Cardiac septum (tissue), 1 donor: ENCODE measurements at places on chromosomes 4 and X.
A peak's percentile ranks its signal among the peaks of the same experiment; 100 is the strongest.

- no peak for DNase-seq
Measured at GRCh38 chrX:46433892-46434291, 111.3 kb downstream of the ZNF674 start.

DNA sequence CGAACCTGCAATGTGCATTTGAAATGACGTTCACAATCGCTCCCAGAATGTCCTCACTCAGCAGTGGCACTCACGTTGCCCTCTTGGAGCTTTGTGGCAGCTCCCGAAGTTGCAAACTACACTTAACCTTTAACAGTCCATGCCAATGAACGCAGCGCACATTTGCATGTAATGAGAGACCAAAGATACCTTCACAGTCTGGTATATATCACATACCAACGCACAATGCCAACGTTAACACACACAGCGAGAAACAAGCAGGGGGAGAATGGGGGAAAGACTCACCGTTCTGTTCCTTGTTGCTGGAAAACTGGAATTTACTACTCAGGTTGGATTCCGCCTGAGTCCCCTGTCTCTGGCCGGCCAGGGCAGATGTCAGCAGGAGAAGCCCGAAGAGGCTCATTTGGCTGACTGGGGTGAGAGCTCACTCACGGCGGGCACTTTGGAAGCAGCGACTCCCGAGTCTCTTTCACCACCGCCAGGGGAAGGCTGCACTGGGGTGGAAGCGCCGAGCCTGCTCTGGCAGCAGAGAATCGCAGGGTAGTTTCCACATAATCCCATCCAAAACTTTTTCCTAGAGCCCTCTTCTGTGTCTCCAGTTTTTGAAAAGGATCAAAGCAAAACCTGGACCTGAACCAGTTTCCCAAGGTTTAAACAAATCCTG, 966 bp downstream of the PDGFC start:
- DNase-seq = peak; percentile 83

DNA sequence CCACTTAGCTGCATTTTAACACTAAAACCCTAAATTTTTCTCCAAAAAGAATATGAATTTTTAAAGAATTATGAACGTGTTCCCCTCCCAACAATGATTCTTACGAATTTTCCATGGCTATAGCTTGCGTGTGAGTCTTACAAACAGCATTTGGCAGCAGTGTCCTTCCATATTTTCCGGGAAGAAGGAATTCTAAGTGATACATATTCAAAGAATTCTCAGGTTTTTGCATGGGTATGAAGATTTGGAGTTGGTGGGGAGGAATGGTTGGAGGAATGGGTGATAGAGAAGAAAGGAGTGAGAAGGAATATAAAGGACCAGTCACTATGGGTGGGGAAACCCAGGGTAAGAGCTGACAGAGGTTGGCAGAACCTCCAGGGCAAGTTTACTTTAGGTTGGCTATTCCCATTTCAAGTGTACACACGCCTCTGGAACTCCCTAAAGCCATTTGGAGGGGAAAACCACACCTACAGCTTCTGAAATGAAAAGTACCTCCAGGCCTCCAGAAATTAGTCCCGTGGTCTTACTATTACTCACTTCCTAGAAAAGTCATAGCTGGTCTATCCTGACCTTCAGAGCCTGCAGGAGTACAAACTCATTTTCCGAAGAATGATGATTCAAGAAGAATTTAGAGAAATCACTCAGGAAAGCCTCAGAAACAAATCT, 420.8 kb upstream of the DIPK2B start:
- no peak for DNase-seq

DNA sequence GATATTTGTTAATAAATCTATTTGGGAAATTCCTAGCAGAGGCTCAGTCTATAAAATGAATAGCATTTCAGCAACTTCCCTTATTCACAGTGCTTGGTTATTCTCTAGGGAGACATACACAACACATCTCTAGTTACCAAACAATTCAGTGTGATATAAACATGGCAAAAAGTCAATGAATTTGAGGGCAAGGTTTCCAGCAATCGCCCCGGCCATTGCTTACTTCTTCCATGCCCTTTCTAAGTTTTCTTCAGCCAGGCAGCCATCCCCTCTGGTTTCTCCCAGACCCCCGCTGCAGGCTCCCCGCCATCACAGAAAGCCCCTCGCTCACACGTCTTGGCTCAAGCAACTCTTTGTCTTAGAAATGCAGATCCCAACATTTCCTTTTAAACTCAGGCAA, 4.4 kb downstream of the TLR7 start:
- no peak for DNase-seq
